Inflammatory macrophage treated with lipopolysaccharide for 1 hour (primary cell): ENCODE measurements at places on chromosomes 7 and 10.

DNA sequence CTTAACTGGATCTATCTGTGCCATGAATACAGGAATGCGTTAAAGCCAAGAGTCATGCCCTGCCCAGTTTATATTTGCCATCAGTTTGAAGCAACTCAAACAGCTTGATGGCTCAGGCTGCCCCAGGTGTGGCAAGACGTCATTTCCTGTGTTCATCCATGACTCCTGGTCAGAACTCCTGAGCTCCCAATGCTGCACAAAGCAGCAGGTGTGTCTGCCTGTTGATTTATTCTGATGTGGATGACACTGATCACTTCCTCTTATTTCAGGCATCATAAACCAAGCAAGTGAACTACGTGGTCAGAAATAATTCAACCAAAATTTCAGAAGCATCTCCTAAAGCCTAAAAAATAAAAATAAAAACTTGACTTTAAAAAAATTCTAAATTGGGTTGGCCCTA, 68.5 kb downstream of the EZH2 start:
- no peak for DNase-seq

DNA sequence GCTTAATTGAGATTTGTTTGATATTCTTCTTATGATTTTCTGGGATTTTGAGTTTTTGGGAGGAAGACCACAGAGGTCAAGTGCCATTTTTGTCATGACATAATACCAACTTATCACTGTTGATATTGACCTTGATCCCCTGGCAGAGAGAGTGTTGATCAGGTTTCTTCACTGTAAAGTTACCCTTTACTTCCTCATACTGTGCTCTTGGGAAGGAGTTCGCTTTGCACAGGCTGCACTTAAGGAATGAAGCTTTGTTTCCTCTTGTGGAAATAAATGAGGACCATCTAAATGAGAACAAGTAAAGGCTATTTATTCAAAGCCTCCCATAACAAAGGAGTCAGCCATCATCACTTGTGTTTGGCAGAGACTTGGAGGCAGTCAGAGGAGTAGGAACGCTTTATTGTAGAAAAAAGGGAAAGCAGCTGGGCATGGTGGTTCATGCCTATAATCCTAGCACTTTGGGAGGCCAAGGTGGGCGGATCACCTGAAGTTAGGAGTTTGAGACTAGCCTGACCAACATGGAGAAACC, 16.1 kb downstream of the ST7 start:
- DNase-seq = no peak

GRCh38 chr7:157554393-157555238, 217.8 kb downstream of the DNAJB6 start:
- no peak for DNase-seq

DNA sequence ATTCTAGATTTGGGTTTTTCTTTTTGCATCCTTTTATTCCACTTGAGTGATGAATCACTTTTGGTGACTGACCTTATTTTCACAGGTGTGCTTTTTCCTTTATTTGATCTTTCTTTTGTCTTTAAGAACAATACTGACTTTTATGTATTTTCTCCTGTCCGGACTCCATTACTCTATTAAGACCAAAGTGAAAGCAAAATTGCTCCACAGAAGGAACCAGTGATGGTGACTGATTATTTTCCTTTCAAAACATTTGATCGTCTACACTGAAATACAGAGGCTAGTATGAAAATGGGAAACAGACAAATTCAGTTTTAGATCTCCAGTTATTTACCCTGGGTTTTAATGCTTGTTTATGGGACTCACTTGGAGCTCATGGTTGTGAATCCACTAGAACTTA, 15.5 kb downstream of the EXOC4 start:
- DNase-seq = no peak

GRCh38 chr7:70599446-70600190, 532.3 kb upstream of the GALNT17 start:
- no peak for DNase-seq

- DNase-seq = no peak
These were observed 361.8 kb upstream of the ZMIZ1 start for GRCh38 chr10:78706726-78707540.

DNA sequence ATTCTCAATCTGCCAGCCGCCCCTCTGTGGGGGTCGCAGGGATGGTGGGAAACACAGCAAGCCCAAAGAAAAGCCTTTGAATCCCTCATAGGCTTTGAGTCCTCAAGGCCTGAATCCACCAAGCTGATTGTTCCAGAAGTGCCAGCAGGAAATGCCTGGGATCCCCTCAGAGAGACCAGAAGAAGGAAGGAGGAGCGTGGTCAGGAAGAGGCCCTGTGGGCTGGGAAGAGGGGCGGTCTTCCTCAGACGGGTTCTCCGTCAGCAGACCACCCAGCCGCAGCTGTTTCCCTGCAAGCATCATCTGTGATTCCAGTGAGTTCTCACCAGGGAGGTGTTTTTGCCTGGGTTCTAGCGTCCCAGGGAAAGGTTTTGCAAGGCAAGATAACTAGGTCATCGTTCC, 190.0 kb upstream of the KLF6 start:
- no peak for DNase-seq

GRCh38 chr7:156986378-156986777, 24.1 kb downstream of the MNX1 start:
- DNase-seq = no peak

- DNase-seq = peak; percentile 87
These were observed 588 bp upstream of the PAOX start for GRCh38 chr10:133378251-133379096.

GRCh38 chr10:77348082-77348481, 289.5 kb downstream of the KCNMA1 start:
- DNase-seq = no peak

GRCh38 chr10:11434324-11434723, 177.1 kb downstream of the USP6NL start:
- no peak for DNase-seq

GRCh38 chr10:6053816-6054631, 8.1 kb downstream of the IL2RA start:
- DNase-seq = peak; percentile 88

GRCh38 chr7:23938937-23939552, 229.0 kb downstream of the STK31 start:
- no peak for DNase-seq
